ENCODE measurements at places on chromosomes 5 and 9. TPM values are rescaled to one million over a fixed set of nuclear protein-coding genes. Genes with fewer than 3 reads are reported as not detected.

Gene PCDHGB5
- 4.5 TPM for polyA plus RNA-seq

Gene POU5F2
- polyA plus RNA-seq: 5.2 TPM

Gene FGF18
- polyA plus RNA-seq: 1.6 TPM

- DNase-seq: no peak
Observed at GRCh38 chr9:75715360-75715759, 175.1 kb upstream of the PCSK5 start.

DNA sequence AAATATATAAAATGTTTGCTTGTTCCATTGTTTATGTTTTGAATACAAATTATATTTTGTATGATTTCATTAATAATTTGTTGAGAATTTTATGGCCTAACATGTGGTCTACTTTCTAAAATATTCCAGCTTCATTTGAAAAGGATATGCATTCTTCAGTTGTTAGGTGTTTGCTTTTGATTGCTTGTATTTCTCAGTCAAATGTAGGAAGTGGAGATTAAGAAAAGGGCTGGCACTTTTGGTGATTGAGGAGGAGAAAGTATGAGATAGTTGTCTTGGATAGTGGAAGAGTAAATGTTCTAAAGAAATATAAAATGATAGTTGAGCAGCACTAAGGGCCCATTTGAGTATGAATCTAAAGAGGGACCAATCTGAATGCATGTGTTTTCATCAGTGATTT, 23.1 kb downstream of the JAK2 start:
- no peak for DNase-seq

- no peak for DNase-seq
Observed at GRCh38 chr5:67425514-67425913, 228.9 kb upstream of the CD180 start.

DNA sequence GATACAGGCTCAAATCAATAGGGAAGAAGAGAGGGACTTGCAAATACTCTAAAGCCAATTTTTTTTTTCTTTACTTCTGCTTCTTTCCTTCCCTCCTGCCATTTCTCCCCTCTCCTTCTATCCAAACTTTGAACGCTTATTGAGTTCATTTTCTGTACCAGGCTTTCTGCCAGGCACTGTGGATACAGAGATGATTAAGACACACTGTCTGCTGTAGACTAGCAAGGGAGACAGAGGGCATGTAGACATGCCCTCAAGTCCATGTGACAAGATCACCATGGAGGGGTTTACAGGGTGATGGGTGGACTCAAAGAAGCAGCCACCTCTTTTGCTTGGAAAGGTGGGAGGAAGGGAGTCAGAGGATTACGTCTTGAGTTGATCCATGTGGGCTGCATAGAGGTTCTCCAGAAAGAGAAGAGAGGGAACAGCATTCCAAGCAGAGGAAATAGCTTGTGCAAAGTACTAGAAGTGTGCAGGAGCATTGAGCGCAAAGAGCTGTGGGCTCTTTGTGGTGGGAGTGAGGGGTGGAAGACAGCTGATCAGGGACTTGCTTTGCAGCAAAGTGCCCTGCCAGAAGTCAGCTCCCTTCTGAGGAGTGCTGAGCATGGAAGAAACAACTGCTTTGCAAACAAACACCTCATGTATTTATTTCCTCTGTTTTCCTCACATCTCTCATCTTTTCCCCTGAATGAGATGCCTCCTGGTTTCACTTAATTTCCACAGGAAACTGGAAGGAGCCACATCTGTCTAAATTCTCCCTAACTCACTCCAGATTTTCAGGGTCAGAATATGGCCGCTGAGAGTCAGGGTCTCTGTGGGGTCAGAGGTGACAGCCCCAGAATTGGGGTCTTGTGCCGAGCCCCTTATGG, 64.4 kb upstream of the COL15A1 start:
- no peak for DNase-seq

Data from testis (tissue), 5 donors.